ENCODE measurements at places on chromosomes 11 and 22.

DNA sequence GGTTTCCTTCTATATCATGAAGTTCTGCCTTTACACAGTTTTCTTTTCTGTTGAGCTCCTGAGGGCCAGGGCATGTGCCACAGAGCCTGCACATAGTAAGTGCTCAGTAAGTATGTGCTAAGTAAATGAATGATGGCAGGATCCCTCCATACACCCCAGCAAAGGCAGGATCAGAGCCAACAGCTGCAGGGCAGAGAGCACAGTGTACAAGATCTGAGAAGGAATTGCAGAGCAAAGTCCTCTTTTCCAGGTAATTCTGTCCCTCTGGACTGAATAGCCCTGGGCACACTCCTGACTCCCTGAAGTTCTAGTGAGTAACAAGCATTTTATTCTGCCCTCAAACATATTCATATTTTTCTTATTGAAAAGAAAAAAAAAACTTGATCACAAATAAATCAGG is 117.7 kb downstream of the GALNT18 start:
- no peak for DNase-seq

DNA sequence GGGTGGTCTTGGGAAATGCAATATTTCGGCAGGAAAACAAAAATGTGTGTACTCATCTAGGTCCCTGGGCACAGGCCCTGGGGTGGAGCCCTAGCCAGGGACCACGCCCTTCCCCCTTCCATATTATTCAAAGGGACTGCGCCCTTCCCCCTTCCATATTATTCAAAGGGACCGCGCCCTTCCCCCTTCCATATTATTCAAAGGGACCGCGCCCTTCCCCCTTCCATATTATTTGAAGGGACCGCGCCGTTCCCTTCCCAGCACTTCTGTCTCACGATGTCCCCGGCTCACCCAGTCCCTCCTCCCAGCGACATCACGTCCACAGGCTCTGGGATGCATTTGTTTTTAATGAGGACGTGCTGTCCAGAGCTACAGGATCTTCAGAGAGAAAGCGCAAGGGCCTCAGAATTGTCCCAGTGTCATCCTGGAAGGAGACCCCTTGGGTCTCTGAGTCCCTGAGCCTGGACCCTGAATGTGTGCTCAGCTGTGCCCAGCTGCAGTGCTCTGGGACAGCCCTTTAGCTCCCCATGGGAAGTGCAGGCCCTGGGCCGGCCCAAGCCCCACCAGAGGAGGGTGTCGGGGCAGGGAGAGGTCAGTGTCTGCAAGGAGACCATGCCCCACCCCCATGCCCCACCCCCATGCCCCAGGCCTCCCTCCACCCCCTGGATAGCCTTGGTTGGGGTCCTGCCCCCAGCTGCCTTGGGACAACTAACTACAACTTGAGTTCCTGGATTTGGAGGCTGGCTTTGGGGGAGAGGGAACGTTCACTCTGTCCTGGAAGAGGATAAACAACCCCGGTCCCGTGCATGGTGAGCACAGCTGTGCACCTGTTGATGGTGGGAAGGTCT is 810.0 kb downstream of the BRD1 start:
- DNase-seq, result no peak

DNA sequence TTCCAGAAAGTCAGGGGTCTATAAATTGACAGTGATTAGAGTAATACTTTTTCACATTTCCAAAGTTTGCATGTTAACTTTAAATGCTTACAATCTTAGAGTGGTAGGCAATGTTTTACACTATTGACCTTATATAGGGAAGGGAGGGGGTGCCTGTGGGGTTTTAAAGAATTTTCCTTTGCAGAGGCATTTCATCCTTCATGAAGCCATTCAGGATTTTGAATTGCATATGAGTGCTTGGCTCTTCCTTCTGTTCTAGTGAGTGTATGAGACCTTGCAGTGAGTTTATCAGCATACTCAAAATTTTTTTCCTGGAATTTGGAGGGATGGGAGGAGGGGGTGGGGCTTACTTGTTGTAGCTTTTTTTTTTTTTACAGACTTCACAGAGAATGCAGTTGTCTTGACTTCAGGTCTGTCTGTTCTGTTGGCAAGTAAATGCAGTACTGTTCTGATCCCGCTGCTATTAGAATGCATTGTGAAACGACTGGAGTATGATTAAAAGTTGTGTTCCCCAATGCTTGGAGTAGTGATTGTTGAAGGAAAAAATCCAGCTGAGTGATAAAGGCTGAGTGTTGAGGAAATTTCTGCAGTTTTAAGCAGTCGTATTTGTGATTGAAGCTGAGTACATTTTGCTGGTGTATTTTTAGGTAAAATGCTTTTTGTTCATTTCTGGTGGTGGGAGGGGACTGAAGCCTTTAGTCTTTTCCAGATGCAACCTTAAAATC is 5.3 kb downstream of the MALAT1 start:
- no peak for DNase-seq

DNA sequence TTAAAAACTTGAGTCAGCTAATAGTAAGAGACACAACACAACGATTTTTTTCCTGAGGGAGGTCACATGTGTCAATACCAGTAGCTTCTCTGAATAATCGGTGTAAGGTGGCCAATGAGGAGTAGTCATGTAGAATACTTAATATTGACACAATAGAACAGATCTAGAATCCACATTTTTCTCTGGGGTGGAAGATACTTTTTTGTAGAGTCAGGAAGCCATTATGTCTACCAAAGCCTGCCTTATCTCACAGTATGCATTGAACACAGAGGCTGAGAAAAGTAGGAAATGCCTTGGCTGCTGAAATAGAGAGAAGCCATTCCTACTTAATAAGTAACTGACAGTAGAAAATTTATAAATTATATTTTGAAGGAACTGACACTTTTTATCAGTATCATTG is 725.0 kb downstream of the METTL15 start:
- no peak for DNase-seq

DNA sequence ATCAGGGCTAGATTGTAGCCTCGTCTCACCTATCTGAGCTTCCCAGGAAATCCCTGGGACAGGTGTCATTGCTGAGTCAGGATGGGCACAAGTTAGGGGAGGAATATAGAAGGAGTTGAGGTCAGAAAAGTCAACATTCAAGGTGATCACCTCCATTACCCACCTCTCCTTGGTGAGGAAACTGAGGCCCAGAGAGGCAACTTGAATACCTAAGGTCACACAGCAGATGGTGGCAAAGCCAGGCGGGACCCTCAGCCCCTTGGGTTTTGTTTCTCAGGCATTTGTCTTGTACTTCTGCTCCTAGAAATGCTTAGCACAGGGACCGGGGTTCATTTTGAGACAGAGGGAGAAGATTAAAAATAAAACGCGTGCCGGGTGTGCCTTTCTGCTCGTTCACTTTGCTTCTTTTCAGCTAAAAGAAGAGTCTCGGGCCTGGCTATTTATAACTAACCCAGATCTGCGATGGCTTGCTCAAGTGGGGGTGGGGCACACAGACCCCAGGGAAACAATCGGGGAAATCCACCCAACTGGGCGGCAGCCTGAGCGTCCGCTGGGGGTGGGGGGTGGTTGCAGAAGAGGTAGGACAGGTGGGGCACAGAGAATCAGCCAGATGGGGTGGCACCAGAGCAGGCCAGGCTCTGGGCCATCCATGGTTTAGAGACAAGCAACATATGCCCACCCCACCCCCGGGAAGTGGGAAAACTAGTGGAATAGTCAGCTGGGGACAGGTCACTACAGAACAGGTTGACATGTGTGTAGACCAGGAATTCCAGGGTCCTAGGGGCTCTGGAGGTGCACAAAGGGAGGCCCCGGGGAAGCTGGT is 3.9 kb upstream of the GNAZ start:
- DNase-seq, result peak; percentile 89

DNA sequence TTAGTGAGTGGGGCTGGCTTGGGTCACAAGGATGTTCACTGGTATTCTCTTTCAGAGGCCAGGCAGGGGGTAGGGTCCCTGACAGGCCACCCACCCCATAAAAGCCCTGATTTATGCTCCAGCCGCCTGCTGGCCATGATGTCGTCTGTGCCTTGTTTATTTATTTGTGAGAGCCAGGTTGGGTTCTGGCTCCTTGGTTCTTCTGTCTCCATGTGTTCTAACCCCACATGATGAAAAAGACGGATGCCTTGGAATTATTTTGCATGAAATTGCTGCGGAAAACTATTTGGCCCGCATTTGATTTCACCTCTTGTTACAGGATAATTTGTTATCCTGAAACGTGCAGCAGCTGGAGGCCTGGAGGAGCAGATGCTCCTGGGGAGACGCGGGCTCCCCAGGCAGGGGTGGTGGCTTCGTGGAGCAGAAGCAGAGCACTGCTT is 46.3 kb upstream of the WNT11 start:
- no peak for DNase-seq

- peak; percentile 97 for DNase-seq
These were observed 57.2 kb upstream of the PRDM11 start for GRCh38 chr11:45089251-45089650.

GRCh38 chr11:101126551-101127196 is 2.9 kb downstream of the PGR start:
- DNase-seq, result no peak

GRCh38 chr11:59365232-59366018 is 6.7 kb downstream of the OR5AN1 start:
- DNase-seq, result no peak

DNA sequence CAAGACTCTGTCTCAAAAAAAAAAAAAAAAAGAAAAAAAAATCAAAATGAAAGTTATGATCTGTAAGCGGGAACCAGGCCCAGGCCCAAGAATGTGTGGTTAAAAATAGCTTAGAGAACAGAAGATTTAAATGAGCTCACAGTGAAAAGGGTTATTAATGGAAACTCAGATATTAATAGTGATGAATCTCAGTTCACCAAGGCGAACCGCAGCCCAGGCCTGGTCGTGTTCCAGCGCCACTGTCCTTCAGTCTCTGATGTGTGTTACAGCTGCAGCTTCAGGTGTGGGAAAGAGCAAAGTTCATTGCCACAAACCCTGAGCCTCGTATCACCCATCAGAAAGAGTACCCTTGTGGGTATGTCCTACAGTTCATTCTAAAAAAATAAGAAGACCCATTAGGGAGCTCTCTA is 107.1 kb downstream of the GAB2 start:
- DNase-seq, result no peak

DNA sequence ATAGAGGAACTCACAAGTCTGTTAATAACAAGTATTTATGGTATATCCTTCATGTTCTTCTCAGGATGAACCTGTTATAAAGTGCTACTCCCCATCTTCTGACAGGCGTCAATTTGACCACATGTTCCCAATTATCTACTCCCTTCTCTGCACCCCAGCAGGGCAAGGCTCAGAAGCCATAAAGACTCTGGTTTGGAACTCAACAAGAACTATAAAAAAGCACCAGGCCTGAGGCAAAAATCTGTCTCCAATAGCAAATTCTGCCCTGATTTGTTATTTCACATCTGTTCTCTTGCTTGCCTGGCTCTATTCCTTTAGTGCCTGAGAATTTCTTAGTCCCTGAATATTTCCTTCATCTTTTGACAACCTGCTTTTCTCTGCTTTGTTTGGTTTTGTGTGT is 618.2 kb upstream of the KIRREL3 start:
- no peak for DNase-seq

DNA sequence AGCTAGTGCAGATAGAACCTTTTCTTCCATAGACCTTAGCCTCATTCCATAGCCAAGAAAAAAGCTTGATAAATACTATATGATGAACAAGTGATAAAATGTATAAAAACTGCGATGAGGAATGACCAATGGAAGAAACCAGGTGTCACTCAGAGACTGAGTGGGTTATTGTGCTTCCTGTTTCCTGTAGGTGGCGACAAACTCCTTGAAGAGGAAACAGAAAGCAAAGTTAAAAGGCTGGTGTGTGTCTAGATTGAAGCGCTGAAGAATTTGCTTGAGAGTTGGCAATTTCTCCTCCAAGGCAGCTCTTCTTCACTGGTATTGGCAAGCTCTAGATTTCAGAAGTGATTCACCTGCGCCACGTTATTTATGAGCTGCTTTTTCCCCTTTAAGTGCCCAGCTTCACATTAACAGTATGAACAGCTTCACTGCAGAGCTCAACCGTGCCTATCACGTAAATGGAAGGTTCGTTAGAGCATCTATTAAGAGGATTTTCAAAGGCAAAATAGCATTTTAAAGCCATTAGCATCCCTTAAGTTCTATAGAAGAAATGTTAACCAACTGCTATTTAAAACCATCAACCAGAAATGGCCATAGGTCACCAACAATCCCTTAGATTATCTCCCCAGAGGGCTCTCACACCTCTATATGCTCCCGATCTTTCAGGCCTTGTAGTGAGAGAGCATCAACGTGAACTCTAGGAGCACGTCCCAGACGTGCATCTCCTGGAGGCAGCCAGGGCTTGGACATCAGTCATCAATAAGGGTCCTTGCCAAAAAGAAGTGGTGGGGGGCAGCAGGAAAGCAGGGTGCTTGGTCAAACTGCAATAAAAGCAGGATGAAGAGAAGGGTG is 179.4 kb downstream of the CADM1 start:
- DNase-seq, result no peak

DNA sequence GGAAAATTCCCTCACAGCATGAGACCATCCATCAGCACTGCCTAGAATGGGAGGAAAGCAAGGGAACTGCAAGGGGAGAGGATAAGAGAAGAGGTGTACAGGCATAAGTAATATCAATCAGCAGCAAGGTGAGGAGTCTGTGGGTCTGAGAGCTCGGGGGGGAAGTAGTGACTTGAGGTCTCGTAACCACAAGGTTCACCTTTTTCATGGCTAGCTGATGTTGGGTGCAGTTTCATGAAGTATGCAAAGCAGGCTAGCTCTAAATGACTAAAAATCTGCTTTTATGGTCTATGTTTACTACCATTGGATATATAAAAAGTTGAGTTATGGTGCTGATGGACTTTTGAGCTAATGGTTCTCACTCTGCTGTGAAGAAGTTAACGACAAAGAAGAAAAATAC is 35.8 kb downstream of the OR4C6 start:
- no peak for DNase-seq

DNA sequence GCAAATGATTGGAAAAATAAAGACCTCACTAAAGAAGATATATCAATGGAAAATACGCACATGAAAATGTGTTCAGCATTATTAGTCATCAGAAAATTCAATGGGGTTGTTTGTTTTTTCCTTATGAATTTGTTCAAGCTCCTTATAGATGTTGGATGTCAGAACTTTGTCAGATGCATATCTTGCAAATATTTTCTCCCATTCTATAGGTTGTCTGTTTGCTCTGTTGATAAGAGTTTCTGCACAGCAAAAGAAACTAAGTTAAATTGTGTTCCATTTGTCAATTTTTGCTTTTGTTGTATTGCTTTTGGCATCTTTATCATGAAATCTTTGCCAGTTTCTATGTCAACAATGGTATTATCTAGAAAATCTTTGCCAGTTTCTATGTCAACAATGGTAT is 633.9 kb upstream of the CHORDC1 start:
- DNase-seq, result no peak

DNA sequence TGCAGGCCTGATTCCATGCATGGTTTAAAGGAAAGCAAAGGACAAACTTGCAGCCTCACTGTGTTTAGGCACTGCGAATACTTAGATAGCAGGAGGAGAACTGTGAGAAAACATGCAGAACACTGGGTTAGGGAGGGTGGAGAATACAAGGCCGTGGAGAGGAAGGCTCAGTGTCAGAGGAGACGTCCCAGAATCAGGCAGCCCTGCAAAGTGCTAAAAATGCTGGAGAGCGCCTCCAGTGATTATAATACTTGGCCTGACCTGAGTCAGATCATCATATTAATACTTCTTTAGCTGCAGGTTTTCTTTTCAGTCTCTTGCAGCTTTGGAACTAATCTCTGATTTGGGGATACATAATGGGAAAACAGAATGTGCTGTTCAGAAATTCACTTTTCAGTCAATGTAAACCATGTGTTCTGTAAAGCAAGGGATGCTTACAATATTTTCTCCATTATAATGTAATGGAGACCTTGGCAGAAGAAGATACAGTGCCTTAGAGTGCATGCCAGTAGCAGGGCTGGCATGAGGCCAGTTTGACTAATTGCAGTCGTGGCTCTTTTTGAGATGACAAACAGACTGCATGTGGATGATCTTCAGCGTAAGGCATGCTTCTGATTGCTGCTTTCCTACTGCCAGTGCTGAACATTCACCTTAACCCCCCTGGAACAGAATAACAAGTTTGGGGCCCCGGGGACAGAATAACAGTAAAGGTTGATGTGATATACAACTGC is 16.8 kb downstream of the EXT2 start:
- no peak for DNase-seq
